Retina (tissue), 1 donor: ENCODE measurements at places on chromosomes 12 and 14.

- DNase-seq = no peak
Observed at GRCh38 chr12:132246997-132247717, 82.2 kb downstream of the GALNT9 start.

DNA sequence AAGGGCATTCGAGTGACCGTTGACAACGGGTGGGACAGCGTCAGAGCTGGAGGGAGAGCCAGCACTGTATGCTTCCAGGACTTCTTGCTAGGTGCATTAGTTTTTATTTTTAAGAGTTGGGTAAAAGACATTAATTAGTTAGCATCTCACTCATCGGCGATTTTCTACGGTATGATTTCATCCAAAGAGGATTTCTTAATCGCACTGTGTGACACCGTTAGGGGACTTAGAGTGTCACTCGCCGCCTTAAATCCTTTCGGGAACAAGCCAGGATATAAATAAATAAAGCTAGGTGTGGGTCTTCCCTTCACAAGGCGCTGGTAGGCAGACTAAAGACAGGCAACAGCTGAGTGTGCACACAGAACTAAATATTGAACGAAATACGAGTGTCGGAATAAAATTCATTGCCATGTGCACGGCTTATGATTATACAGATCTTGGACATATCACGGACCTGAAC is 869 bp upstream of the NOVA1 start:
- no peak for DNase-seq

- no peak for DNase-seq
Observed at GRCh38 chr12:47376927-47377326, 297.2 kb upstream of the AMIGO2 start.

GRCh38 chr14:88562532-88562830 is 356 bp upstream of the ZC3H14 start:
- DNase-seq = no peak

DNA sequence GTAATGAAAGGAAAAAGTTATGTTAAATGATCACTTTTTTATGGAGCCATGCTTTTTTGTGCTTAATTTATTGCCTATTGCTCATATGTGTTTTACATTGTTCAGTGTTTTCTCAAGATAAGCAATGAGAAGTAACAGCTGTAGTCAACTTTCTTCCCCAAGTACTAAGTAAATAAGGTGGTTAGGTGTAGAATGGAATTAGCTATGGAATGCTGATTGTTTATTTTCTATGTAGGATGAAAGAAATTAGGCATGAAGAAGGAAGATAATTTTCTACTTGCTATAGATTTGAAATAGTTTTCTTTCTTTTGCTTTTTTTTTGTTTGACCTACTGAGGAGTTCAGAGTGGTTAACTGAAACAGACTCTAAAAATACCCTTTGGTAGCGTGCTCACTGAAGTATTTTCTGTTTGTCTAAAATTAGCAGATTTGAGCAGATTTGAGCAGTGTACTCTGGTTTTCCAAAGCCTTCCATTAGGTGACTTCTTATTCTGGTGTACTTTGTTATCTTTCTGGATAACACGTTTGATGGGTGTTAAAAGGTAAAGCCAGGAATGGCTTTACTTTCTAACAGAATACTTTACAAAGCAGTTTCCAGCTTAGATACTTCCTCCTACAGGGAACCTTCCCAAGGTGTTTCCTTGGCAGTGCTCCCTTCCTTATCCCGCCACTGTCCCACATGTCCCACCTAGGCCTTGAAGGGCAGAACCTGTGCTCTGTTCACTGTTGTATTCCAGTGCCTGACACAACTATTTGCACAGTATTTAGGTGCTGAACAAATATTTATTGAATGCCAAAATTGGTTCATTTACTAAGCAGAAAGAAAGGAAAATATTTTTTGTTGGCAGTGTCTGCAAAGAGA is 56.0 kb downstream of the RASSF3 start:
- no peak for DNase-seq

GRCh38 chr12:9673404-9674225 is 4.1 kb downstream of the CLEC2D start:
- DNase-seq = no peak

GRCh38 chr12:122393817-122394216 is 28.7 kb downstream of the CLIP1 start:
- no peak for DNase-seq

DNA sequence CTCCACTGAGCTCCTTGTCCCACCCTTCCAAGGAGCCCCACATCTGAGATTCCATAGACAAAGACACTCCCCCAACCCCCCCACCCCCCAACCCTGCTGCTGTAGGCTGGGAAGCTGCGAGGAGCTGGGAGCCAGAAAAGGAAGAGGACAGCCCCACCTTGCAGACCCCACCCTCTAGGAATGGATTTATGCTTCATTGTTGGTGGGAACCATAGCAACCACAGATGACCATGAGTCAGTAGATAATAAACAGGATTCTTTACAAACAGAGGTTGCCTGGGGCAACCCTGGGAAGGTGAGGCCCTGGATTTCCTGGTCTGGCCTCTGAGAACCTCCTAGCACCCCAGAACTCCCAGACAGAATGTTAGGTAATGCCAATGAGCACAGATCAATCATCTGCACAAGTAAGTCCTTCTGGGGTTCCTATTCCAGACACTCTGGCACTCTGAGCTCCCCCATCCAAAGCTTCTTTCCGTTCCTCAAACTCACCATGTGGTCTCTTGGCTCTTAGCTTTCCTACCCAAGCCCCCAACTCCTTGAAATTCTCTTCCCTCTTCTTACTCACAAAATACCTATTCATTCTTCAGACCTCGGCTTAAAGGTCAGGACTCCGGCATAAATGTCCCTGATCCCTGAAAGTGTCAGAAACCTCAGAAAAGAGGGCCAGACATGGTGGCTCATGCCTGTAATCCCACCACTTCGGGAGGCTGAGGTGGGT is 15.2 kb upstream of the PLEKHG6 start:
- DNase-seq = no peak
